ENCODE measurements at places on chromosomes 6 and 20.

GRCh38 chr20:34011275-34011674 lies 17.6 kb downstream of the RALY start:
- DNase-seq: no peak

DNA sequence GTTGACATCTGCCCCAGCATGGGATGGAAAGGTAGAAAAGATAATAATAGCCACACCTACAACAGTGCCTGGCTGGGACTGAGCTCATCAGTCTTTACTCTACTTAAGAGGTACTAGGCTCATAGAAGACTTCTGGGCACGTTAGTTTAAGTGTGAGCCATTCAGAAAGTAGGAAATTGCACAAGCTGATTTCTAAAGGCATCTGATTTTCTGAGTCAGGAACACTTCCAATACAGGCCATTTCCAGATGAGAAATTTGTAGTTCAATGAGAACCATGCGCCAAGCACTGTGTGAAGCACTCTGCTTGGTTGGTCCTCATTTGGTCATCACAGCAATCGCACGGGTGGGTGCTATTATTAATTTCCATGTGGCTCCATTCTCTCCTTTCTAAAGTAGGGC lies 42.3 kb downstream of the MOCS1 start:
- DNase-seq: no peak

DNA sequence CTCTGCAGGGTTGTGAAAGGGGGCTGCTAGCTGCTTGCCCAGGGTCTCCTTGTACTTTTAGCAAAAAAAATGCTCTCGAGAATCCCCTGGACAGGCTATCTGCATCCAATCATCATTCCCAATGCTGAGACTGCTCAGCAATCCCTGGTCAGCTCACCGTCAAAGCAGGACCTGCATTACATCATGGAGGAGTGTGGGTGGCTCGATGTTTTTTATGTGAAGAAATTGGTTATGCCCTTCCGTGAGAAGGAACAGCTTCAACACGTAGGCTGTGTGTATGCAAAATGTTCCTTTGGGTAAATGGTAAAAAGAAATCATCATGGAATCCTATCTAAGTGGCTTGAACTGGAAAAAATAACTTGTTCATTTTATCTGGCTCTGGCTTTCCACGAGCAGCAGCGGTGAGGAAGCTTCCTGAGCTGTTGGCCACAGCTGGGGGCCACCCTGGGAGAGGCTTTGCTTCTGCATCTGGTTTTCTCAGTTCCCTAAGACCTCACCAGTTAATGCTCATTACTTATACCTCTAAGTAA lies 111.4 kb downstream of the FYN start:
- DNase-seq: no peak

DNA sequence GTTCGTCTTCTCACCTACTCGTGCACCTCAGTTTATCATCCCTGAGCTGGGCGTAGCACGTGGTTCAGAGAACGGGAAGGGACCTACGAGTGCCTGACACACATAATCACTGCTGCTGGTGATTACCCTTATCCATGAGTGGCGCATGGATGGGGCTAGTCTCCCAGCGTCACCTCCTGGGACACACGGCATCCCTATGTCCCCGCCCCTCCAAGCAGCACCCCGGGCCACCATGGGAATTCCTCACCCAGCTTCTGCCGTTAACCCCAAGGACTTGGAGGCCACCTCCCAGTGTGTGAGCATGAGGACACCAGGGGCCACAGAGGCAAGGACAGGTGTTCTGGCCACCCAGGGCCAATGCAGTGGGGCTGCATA lies 9.8 kb downstream of the CHRNA4 start:
- DNase-seq: no peak

DNA sequence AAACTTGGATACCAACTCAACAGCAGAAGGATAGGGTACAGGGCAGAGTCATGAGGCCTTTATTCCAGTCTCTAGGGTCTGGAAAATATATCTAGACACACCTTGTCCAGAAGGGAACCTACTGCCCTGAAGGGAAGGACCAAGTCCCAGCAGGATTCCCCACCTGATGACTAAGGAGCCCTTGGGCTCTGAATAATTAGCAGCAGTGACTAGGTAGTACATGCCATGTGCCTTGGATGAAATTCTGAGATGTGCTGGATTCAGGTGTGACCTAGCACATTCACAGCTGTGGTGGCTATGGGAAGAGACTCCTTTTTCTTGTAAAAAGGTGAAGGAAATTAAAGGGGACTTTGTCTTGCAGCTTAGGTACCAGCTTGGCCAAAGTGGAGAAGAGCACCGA lies 364.3 kb upstream of the PTCHD4 start:
- no peak for DNase-seq

DNA sequence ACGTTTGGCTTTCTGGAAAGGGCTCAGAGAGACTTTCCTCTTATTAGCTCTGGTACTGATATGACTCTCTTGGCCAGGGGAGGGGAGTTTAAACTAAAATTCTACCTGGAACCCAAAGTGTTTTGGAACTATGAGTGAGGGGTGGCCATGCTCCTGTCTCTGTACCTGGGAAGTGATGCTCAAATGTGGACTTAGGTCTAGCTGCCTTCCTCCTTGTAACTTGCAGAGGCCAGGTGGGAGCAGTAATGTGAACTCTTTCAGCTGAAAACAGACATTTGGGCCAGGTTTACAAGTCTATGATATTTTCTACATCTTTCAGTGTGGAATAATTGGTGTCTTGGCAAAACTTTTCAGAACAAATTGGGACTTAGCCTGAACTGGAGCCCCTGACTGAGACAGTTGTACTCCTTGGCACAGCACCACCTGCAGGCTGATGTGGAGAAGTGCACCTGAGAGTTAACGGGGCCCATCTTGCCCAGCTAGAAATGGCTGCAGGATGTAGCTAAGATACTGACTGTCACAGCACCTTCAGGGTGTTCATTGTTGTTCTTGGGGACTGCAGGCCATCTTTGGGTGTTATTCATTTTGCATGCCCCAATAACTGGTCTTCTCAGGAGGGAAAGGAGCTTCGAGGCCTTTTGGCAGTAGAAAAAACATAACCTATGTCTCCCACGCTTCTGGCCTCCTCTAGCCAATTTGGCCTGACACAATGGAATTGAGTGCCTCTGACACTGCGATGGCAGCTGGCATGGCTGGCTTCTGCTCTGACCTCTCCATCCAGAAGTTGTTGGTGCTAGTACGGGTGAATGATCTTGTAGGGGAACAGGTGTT lies 37.1 kb downstream of the CD109 start:
- DNase-seq: peak; percentile 43

- no peak for DNase-seq
Observed at GRCh38 chr6:66128243-66128642, 421.2 kb upstream of the EYS start.

- no peak for DNase-seq
Observed at GRCh38 chr20:23255716-23256385, 94.7 kb upstream of the NXT1 start.

Measured in fibroblast of skin of left quadriceps (primary cell).